Activated CD4-positive, alpha-beta T cell treated with anti-CD3 and anti-CD28 coated beads, Interleukin-2, amount 50 U/mL, for 16 hours (primary cell): ENCODE measurements at places on chromosomes 2 and 18.

GRCh38 chr2:83899271-83899670 lies 559.8 kb downstream of the SUCLG1 start:
- no peak for DNase-seq

DNA sequence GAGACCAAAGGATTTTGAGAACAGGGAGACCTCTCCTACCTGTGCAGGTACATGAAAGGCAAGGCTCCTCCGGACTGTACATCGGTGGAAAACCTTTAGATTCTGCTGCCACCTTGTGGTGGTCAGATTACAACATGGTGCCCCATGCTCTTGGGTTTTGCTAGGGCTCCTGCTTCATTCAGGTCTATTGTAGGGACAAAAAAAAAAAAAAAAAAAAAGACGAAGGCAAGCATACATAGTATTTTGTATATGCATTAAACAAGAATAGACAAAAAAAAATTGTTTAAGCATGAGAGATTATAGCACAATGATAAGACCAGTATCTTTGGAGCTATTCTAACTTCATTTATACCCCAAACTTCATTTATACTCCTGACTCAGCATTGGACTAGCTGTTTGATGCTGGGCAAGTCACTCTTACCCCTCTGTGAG lies 27.4 kb upstream of the SPR start:
- peak; percentile 67 for DNase-seq

DNA sequence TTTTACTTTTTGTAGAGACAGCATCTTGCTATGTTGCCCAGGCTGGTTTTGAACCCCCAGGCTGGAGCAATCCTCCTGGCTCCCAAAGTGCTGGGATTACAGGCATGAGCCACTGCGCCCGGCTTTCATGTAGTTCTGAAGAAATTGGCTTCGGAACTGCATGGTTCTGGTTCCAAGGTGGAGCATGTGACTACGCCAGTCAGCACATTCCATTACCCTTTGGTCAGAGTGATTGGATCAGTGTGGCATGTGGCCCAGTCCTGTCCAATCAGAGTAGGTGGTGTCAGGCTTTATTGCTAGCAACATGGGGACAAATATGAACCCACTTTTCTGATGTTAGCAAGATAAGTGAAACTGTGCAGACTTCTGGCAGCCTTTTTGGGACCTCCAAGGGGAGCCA lies 16.3 kb upstream of the ATOH8 start:
- DNase-seq, result no peak

DNA sequence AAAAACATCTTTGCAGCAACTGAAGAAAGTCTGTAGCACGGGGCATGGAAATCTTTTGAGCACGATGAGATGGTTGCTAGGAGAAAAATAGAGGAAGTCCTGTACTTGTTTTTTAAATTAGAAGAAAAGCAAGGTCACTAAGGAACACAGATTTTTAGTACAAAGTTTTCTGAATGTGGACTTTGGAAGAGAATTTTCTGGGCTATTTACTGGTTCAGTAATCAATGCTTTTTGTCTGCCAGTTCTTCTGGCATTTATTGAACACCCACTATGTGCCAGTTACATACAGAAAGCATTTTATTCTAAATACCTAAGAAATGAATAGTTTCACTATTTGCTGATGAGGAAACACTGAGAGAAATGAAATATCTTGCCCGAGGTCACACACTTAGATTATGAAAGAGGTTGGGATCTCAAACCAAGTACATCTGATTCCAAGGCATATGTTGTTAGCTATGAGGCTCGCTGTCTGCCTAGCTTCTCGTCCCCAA lies 15.6 kb upstream of the MAP3K20 start:
- no peak for DNase-seq

DNA sequence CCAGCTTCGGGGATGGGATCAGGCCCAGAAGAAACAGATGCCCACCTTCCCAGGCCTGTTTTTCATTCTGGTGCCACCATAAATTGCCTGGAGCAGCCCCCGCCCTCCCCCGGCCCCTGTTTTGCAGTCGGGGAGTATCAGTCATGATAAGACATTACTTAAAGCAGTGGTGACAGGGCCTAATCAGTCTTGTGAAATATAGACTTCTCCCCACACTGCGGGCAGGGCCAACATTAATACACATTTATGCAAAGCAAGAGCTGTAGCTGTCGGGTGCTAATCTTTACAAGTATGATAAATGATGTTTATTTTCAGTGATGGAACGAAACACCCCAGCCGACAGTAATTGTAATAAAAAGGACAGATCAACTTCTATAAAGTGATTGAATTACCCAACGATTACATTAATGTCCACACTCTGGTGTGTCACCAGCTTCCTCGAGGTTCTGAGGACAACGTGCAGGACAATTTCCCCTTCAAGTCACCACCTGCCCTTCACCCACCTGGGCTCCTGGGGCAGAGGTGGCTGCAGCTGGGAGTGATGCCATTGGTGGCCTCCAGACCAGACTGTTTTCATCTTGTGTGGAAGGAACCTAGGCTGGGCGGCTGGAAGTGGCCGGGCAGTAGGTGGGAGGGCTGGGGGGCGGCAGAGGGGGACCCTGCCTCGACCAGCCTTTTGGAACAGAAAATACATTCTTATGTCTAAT lies 226.0 kb downstream of the TFCP2L1 start:
- DNase-seq, result no peak

DNA sequence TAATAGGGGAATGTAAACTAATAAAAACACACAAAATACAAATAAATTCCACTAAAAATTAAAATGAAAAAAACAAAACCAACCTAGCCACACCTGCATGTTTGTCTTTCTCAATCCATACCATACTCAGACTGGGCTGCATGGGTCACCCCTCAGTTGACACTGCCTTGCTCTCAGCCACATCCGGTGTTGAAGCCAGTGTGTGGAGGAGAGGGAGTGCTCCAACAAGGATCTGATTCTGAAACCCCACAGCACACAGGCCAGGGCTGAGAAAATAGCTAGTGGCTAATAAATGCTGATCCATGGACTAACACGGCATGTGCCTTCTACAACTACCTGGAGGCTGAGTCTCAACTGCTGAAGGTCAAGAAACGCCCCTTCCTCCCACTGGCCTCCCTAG lies 13.7 kb downstream of the RND3 start:
- DNase-seq, result no peak
